ENCODE measurements at places on chromosomes 16 and 17. TPM values are rescaled to one million over a fixed set of nuclear protein-coding genes. Genes with fewer than 3 reads are reported as not detected.

Gene GPR139
- total RNA-seq, result not detected

Gene MGAT5B
- 0.07 TPM for total RNA-seq

Gene EVPLL
- 0.07 TPM for total RNA-seq

GRCh38 chr16:49049191-49049590 lies 232.4 kb downstream of the CBLN1 start:
- DNase-seq, result no peak
